ENCODE measurements at places on chromosomes 4 and X.
A peak's percentile ranks its signal among the peaks of the same experiment; 100 is the strongest.

GRCh38 chr4:170423137-170423536, 333.4 kb upstream of the AADAT start:
- no peak for DNase-seq

- DNase-seq, result no peak
Observed at GRCh38 chr4:182616476-182616875, 300.7 kb downstream of the DCTD start.

- no peak for DNase-seq
Observed at GRCh38 chr4:172758586-172759340, 409.8 kb upstream of the GALNT7 start.

GRCh38 chrX:153927922-153928760, 2.1 kb upstream of the ARHGAP4 start:
- DNase-seq, result peak; percentile 90

DNA sequence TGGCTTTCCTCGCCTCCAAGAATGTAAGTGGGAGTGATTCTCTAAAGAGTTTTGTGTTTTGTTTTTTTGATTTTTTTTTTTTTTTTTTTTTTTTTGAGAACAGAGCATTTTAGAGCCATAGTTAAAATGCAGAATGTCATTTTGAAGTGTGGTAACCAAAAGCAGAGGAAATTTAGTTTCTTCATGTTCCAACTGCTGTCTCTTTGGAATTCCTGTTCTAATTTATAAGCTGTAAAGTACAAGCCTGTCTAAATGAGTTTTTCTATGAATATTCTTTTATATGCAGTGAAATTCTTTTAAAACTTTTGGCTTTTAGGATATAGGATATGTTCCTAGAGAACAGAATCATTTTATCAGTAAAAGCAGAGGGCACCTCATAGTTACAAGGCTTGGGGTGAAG, 74.2 kb downstream of the KIT start:
- no peak for DNase-seq

- no peak for DNase-seq
Observed at GRCh38 chr4:119039160-119039559, 96.5 kb upstream of the MYOZ2 start.

DNA sequence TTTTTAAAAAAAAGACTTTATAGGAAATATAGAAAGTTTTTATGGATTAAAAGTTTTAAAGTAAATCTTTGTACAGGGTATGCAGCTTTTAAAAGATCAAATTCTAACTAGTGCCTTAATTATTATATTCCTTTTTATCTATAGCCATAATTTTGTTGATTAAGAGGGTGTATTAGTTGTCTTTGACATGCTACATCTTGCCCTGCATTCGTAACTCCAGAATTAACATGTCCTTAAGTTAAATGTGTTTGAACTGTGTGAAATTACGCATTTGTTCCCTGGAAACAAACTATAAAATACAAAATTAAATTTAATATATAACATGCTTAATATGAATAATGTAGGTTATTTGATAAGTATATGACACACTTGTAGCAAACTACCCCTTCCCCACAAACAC, 66.3 kb downstream of the PTPN13 start:
- DNase-seq, result no peak

- no peak for DNase-seq
Observed at GRCh38 chrX:38574858-38575257, 13.5 kb downstream of the TSPAN7 start.

DNA sequence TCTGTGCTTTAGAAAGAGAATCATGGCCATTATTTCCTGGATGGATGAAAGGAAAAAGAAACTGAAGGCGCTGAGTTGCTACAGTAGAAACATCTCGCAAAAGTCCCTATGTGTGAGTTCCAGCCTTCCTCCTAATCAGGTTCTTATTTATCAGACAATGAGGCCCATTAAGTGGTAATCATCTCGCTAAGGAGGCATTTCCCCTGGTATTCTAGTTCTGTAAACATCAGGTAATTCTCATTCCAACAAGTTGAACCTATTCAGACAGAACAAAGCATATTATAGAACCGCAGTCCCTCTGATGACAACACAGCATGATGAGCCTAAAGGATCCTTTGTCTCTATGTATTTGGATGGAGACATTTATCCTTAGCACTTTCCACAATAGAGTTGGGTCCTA, 205.7 kb upstream of the MAOA start:
- no peak for DNase-seq

GRCh38 chr4:38099908-38100407, 139.8 kb downstream of the PTTG2 start:
- DNase-seq, result no peak

DNA sequence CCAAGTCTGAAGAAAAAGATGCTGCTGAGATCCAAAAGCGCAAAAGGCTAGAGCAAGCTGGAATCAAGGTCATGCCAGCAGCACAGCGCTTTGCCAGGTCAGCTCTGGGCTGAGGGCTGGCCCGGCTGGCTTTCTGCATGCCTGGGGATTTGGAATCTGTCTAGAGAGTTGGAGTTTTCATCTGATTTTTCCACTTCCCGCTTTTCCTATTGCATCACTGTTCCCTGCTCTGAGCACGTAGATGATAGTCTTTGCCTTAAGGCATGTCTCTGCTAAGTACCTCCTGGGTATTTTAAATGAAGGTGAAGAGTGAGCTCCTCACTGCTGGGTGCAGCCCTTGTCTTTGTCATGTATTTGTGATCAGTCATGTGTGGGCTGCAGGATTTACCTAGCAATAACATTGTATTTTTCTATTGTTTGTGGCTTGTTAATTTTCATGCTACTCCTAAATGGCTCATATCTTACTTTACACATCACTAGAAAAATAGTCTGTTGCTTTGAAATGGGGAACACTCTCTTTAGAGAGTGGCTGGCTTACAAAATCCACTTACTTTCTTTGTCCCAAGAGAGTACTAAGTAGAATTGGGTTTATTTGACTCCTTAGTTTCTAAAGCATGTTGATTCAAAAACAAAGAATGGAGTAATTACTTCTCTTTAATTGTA, 82.8 kb downstream of the LIMCH1 start:
- DNase-seq, result no peak

DNA sequence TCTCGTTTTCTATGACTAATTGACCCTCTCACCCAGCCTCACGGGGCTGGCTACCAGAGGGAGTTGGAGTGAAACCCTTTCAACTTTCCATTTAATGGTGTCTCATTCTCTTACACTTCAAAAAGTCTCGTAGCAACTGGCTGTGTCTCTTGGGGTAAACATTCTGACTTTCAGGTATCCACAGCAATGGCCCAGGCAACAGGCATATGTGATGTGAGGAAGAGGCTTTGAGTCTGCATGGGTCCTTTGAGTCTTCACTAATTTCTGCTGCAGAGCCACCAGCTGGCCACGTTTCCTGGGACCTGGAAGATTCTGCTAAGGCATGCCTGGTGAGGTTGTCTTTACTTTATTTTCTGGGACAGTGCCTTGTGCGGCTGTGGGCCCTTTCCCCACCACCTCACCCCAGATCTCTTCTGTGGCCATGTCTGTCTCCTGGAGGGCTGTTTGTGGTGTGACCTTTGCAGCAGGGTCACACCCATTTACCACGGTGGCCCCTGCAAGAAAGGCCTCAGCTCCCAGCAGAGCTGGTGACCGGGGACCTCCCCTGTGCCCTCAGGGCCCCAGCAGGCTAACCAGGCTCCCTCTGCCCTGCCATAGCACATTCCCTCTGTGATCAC, 112.5 kb upstream of the FRG1 start:
- no peak for DNase-seq

DNA sequence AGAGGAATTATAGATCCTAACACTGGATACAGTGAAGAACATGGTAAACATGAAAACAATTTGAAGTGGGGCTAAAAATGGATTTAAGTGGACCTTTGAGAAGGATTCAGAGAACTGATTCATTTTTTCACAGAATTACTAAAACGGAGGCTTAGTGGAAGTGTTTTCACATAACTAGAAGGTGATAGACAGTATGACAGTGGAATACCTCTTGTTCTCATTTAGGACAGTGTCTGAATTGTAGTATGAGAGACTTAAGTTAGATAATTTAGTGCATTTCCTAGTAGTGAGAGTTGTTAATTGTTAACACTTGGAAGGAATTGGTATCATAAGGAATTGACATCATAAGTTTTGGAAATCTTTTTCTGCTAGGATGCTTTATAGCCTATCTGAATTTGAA, 64.1 kb downstream of the FIP1L1 start:
- no peak for DNase-seq

GRCh38 chr4:3310301-3311094, 17.7 kb downstream of the RGS12 start:
- DNase-seq, result no peak

DNA sequence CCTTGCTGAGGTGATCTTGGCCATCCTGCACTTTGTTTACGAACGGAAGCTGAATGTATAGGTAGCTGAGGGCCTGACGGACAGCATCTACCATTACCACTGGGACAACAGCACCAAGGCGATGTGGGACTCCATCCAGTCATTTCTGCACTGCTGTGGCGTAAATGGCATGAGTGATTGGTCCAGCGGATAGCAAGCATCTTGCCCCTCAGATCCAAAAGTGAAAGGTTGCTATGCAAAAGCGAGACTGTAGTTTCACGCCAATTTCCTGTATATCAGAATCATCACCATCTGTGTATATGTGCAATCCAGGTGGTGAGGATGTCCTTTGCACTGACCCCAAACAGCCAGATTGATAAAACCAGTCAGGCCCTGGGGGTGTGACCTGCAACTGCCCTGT, 4.2 kb upstream of the PYURF start:
- DNase-seq, result no peak

- no peak for DNase-seq
Observed at GRCh38 chr4:1500231-1500965, 94.2 kb upstream of the NKX1-1 start.

- no peak for DNase-seq
Observed at GRCh38 chr4:80407246-80407645, 71.7 kb downstream of the CFAP299 start.

- no peak for DNase-seq
Observed at GRCh38 chr4:131974730-131975129, 1174.4 kb upstream of the PCDH10 start.

GRCh38 chr4:83221897-83222441, 62.6 kb downstream of the COQ2 start:
- DNase-seq, result no peak

GRCh38 chr4:70759627-70760026, 37.9 kb downstream of the RUFY3 start:
- DNase-seq, result no peak

- no peak for DNase-seq
Observed at GRCh38 chr4:175106301-175106700, 188.1 kb downstream of the ADAM29 start.

GRCh38 chr4:83093060-83093640, 21.4 kb downstream of the PLAC8 start:
- no peak for DNase-seq

- no peak for DNase-seq
Observed at GRCh38 chr4:75702919-75703411, 21.4 kb upstream of the USO1 start.

DNA sequence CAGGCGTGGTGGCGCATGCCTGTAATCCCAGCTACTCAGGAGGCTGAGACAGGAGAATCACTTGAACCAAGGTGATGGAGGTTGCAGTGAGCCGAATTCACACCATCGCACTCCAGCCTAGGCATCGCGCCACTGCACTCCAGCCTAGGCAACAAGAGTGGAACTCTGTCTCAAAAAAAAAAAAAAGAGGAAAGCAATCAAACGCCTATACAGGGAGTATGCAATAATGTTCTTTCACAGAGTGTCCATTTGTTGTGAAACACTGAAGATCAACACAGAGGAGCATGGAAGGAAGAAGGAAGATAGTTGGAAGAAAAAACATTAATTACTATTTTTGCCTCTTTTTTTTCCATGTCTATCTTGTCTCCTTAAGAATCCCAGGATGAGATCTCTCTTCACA, 113.4 kb downstream of the FBXO8 start:
- DNase-seq, result no peak

DNA sequence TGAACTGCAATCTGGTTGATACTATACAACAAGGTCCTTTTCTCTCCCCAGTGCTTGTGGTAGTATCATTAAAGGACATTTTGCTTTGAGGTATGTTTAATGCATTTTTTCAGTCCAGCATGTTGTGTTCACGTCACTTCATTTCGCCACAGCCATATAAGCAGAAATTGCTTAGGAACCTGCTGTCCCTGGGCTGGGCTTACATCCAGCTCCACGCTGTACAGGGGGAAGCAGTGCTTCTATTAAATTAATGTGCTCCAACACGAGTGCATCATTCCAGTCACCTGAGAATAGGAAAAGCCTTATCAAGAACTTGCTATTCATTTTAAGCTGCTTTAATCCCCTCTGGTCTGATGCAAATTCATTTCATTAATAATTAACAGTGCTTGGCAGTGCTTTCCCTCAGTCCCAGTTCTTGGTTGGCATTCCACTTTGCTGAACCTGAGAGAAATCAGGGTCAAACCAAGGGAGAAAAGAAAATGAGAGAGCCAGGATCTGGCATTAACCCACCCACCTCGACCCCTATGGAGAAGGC, 47.4 kb upstream of the PTCHD1 start:
- no peak for DNase-seq

DNA sequence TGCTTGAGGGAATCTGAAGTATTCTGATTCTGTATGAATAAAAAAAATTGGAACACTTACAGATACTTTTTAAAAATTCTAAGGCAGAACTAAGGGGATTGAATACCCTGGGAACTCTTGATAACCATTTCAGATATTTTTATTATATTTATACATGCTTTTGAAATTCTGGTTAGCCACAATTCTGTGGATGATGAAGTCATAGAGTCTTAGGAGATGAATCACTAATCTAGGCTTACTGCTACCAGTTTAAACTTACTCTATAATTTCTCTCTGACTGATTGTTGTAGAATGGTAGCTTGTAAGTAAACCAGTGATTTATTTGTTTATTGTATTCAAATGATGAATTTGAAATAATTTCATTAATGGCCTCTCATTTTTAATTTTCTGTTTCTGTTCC, 11.4 kb upstream of the SLAIN2 start:
- no peak for DNase-seq

DNA sequence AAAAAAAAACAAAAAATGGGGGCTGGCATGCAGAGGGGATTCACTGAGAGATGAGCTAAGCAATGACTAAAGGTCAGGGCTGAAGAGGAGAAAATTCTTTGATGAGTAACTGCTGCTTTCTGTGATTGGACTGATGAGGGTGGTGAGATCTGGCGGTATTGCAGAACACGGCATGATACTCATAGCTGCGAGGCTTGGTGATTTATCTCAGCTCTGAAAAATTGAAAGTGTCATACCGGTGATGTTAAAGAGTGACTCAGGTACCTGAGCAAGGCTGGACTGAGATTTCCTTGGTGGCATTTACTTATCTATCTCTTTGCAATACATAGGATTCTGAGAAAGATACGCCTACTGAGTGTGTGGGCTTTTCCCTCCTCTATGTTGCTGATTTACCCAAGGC, 204.1 kb upstream of the DDX53 start:
- DNase-seq, result no peak

- no peak for DNase-seq
Observed at GRCh38 chr4:106614441-106614840, 245.9 kb upstream of the GIMD1 start.

DNA sequence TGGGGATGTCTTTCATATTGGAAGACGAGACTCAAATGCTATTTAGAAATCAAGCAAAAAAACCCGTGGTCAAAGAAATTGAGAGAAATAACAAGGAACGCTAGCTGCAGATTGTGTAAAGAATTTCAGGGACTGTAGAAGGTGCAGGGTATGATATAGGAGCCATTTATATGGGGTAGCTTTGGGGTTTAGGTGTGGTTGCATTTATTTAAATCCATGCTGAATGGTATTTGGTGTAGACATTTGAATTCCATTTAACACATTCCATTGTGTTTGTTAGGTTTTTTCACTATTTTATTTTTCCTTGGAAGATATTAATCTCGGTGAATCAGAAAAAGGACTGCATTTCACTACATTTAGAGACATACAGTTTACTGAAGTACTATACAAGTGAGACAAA, 341.0 kb upstream of the GALNTL6 start:
- no peak for DNase-seq

GRCh38 chr4:141078871-141079270, 54.4 kb downstream of the RNF150 start:
- no peak for DNase-seq
